ENCODE measurements at places on chromosomes 1 and 21.

DNA sequence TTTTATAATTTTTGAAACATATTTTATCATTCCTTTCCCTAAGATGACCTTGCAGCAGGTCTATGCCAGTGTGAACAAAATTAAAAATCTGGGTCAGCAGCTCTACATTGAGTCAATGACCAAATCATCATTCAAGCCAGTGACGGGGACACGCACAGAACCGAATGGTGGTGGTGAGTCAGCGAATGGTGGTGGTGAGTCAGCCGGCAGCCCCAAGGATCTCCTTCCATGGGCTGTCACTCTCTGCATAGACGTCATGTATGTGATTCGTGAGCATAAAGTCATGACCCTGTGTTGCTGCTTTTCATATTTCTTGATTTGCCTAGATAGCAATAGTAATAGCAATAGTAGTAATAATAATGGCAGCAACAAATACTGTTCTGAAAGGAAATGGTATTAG lies 26.3 kb downstream of the PER3 start:
- DNase-seq: no peak

DNA sequence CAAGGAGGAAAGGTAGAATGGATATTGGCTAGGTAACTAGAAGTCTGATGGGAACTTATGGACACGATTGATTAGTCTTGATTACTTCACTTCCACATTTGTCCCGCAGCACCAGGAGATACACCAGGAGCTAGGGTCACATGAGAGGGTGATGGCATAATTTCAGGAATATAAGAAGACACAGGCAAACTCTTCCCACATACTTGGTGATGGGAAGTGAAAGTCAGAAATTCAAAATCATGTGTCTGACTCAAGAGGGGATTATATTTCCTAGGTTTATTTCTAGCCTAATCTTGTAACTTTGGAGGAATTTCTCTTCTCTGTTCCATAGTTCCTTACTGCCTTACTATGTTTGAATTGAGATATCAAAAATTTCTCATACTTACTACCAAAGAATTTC lies 185.0 kb downstream of the PBX1 start:
- no peak for DNase-seq

DNA sequence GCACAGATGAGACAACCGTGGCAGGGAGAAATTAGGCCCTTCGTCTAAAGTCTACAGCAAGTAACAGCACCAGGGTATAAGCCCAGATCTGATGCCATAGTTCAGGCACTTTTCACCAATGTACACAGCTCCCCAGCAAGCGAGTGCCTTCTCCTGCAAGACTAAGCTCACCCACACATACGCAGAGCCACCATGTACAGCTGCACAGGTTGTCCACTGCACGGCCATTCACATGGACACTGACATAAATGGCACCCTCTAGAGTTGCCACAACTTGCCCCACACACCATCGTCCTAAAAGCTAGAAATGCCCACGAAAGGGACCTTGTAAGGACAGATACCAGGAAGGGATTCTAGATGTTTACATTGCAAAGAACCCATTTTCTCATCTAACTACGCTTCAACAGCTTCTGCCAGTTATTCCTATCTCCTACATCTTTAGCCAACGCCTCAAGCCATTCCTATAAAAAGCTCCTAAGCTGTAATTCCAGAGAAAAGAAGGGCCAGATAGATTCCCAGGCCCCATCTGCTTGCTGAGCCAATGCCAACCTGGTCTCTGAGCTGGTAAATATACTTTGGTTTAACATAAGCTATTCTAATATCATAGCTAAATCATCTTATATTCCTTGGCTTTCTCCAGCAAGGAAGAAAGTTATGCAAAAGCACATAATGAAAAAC lies 174.0 kb upstream of the KAZN start:
- no peak for DNase-seq

GRCh38 chr21:44337941-44338895 lies 972 bp downstream of the CFAP410 start:
- DNase-seq: peak; percentile 77

- no peak for DNase-seq
Observed at GRCh38 chr1:233440951-233441401, 113.5 kb downstream of the MAP3K21 start.

All from dorsolateral prefrontal cortex (tissue), 122 donors.